ENCODE measurements at places on chromosomes 6 and 20. TPM values are rescaled to one million over a fixed set of nuclear protein-coding genes. Genes with fewer than 3 reads are reported as not detected.

The ABCC10 gene
- 21.8 TPM for total RNA-seq

GRCh38 chr6:113112086-113112485, 745.1 kb upstream of the MARCKS start:
- H3K4me1 ChIP-seq, result no peaks in the 10 kb centered on the region
- no peaks in the 10 kb centered on the region for H3K27me3 ChIP-seq
- H3K27ac ChIP-seq, result no peak overlapping the region
- DNase-seq, result no peak
- no peak overlapping the region for H3K4me3 ChIP-seq
- no peaks in the 10 kb centered on the region for H3K36me3 ChIP-seq

The CCN6 gene
- not detected for total RNA-seq

DNA sequence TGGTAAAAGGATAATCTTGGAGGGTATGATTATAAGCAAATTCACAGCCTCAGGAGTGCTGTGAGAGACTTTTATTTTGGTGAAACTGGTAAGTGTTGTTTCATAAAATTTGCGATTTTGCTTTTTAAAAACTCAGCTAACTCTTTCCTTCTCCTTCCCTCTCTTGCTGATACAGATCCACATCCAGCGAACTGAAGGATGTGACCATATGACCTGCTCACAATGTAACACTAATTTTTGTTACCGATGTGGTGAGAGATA, 77.2 kb upstream of the TPD52L1 start:
- H3K27me3 ChIP-seq, result no peaks in the 10 kb centered on the region
- DNase-seq, result no peak
- H3K4me1 ChIP-seq, result no peaks in the 10 kb centered on the region
- peaks cover 3% of the 10 kb centered on the region for H3K36me3 ChIP-seq
- no peak overlapping the region for H3K27ac ChIP-seq
- no peak overlapping the region for H3K4me3 ChIP-seq

The ADIG gene
- not detected for total RNA-seq

The ZBP1 gene
- 0.33 TPM for total RNA-seq

- H3K27ac ChIP-seq, result no peak overlapping the region
These were observed 323.1 kb downstream of the HDGFL1 start for GRCh38 chr6:22892452-22892851.

DNA sequence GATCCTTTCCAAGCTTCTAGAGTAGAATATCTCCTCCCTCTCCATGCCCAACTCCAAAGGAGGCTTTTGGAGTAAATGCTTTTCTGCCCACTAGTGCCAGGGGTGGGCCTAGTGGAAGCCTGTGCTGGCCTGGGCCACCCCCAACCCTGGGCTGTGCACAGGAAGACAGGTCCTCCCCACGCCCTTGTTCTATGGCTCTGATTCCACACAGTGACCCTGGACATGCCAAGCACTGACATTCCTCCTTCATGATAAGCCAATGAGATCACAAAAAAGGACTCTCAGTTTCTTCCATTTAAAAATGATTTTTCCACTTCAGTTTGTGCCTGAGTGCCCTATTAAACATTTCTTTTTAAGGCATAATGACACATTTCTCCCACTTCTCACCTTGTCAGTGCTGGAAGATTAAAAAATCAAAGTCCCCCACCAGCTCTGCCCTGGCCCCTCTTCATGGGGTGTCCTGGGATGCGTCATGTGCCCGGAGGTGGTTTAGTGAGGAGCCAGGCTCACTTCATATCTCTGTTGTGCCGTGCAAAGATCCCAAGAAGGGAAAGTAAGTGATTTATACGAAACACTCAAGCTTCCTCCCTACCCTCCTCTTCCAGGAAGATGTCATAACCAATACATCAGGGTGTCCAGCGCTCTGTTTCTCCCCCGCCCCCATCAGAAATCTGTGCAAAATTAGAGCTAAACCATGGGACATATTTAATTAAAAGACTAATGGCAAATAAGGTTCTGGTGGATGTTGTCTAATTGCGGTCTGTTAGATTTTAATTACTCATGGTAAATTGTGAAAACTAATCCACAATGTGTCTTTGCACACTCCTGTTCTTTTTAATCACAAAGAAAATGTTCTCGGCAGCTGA, 255.0 kb downstream of the NRN1 start:
- H3K36me3 ChIP-seq, result no peaks in the 10 kb centered on the region
- no peak for DNase-seq
- H3K4me3 ChIP-seq, result no peak overlapping the region
- no peak overlapping the region for H3K27ac ChIP-seq
- no peaks in the 10 kb centered on the region for H3K4me1 ChIP-seq

The GABRR2 gene
- total RNA-seq, result 0.67 TPM

The CALHM4 gene
- not detected for total RNA-seq

The JAG1 gene
- total RNA-seq, result 41.2 TPM

GRCh38 chr20:63587776-63588591, 13.9 kb upstream of the HELZ2 start:
- no peak for DNase-seq
- no peaks in the 10 kb centered on the region for H3K27me3 ChIP-seq
- H3K27ac ChIP-seq, result no peak overlapping the region
- no peaks in the 10 kb centered on the region for H3K4me1 ChIP-seq
- H3K36me3 ChIP-seq, result peaks cover 39% of the 10 kb centered on the region

DNA sequence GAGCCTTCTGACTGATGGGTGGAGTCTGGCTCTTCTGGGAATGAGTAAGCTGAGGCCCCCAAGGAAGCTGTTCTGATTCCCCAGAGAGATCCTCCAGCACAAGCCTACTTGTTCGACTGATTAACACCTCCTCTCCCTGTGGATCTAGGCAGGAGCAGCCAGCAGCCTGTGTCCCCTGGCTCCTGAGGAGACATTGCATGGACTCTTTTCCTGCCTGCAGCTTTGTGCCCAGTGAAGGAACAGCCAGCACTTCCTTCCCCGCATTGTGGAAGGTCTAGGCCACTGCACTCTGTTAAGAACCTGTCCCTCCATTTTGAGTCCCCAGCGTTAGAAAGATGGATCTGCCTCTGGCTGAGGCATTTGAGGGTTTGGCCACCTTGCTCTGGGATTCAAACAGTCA, 29.1 kb downstream of the LRFN2 start:
- H3K4me3 ChIP-seq, result no peak overlapping the region
- no peak overlapping the region for H3K27ac ChIP-seq
- H3K4me1 ChIP-seq, result peaks cover 16% of the 10 kb centered on the region
- H3K27me3 ChIP-seq, result no peaks in the 10 kb centered on the region

- no peak for DNase-seq
- H3K4me3 ChIP-seq, result no peak overlapping the region
- no peak overlapping the region for H3K27ac ChIP-seq
- no peaks in the 10 kb centered on the region for H3K27me3 ChIP-seq
These were observed 9.5 kb downstream of the SEMG2 start for GRCh38 chr20:45230631-45231030.

The BPI gene
- total RNA-seq, result 0.40 TPM

The WFDC10B gene
- not detected for total RNA-seq

- H3K4me3 ChIP-seq, result no peak within 1 kb of the TSS
- H3K27ac ChIP-seq, result no peak within 1 kb of the TSS
- DNase-seq, result no peak
- H3K27me3 ChIP-seq, result no peaks in the 10 kb centered on the region
- H3K4me1 ChIP-seq, result peaks cover 6% of the 10 kb centered on the region
These were observed at the start of gene ENPP3 for GRCh38 chr6:131636880-131637792. ENPP3 (plus strand) TSS chr6:131637302; CDS start chr6:131637385, 83 bp downstream.

DNA sequence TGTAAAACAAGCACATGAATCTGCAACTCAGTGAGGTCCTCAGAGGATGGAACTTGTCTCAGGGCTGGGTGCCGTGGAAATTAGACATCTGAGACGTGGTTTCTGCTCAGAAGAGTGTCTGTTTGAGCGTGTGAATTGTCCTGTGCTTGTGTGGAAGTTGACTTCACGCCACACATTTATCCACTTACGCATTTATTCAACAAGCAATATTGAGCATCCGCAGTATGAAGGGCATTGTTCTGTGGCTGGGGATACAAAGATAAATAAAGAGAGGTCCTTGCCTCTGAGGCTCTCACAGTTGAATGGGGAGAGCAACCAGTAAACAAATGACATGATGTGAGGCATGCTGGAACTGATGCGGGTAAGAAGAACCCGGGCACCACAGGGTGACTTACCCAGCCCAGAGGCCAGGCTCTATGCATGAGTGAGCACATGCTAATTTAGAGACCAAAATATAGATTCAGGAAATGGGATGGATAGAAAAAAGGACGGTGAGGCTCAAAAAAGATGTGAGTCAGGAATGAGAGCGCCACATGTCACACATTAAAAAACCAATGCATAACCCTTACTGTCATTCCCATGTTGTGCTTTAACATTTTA, 60.4 kb downstream of the SOBP start:
- DNase-seq, result no peak
- no peaks in the 10 kb centered on the region for H3K4me1 ChIP-seq
- H3K27ac ChIP-seq, result no peak overlapping the region
- H3K27me3 ChIP-seq, result no peaks in the 10 kb centered on the region

GRCh38 chr20:1383623-1384404, 9.0 kb downstream of the FKBP1A start:
- peak; percentile 81 for DNase-seq
- H3K27me3 ChIP-seq, result no peaks in the 10 kb centered on the region
- peak overlapping the region; percentile 69 for H3K27ac ChIP-seq
- H3K4me3 ChIP-seq, result no peak overlapping the region
- peaks cover 96% of the 10 kb centered on the region for H3K4me1 ChIP-seq

- H3K4me3 ChIP-seq, result no peak overlapping the region
- no peaks in the 10 kb centered on the region for H3K36me3 ChIP-seq
- no peak overlapping the region for H3K27ac ChIP-seq
These were observed 27.3 kb upstream of the HBS1L start for GRCh38 chr6:135081966-135082365.

GRCh38 chr6:68994521-68994920, 359.4 kb downstream of the ADGRB3 start:
- no peaks in the 10 kb centered on the region for H3K4me1 ChIP-seq
- no peak for DNase-seq
- no peak overlapping the region for H3K4me3 ChIP-seq
- H3K36me3 ChIP-seq, result no peaks in the 10 kb centered on the region
- H3K27ac ChIP-seq, result no peak overlapping the region

DNA sequence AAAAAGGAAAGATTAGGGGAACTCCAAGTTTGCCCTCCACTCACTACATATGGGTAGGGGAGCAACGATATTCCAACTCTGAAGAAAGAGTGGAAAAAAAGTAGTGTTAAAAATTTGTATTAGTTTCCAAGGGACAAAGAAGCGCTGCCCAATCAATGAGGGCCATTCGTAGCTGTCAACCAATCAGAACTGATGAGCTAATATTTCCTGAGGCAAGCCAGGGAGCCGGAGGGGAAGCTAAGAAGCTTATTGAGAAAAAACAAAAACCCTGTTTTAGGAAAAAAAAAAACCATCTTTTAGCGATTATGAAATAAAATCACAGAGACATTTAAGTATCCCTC, 59.5 kb downstream of the TRIM38 start:
- H3K27me3 ChIP-seq, result no peaks in the 10 kb centered on the region
- no peak overlapping the region for H3K4me3 ChIP-seq
- peak overlapping the region; percentile 97 for H3K27ac ChIP-seq

The PARD6B gene
- total RNA-seq, result 18.0 TPM

DNA sequence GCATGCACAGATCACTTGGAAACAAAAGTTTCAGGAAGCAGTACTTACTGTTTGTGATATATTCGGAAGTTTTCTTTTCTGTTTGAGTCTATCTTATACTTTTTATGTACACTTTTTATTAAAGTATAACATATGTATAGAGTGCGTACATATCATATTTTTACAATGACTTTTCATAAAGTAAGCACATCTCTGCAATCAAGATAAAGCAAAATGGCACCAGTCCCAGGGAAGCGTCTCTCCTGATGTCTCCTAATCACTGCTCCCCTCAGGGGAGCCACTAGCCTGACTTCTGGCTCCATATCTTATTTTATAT, 26.3 kb downstream of the CDS2 start:
- H3K4me3 ChIP-seq, result no peak overlapping the region
- DNase-seq, result no peak

GRCh38 chr6:160750276-160750689, 48.2 kb downstream of the PLG start:
- H3K27ac ChIP-seq, result no peak overlapping the region
- no peak for DNase-seq
- H3K36me3 ChIP-seq, result no peaks in the 10 kb centered on the region
- no peaks in the 10 kb centered on the region for H3K4me1 ChIP-seq

The VWA7 gene
- total RNA-seq, result 4.0 TPM

The EFCAB8 gene
- total RNA-seq, result not detected

DNA sequence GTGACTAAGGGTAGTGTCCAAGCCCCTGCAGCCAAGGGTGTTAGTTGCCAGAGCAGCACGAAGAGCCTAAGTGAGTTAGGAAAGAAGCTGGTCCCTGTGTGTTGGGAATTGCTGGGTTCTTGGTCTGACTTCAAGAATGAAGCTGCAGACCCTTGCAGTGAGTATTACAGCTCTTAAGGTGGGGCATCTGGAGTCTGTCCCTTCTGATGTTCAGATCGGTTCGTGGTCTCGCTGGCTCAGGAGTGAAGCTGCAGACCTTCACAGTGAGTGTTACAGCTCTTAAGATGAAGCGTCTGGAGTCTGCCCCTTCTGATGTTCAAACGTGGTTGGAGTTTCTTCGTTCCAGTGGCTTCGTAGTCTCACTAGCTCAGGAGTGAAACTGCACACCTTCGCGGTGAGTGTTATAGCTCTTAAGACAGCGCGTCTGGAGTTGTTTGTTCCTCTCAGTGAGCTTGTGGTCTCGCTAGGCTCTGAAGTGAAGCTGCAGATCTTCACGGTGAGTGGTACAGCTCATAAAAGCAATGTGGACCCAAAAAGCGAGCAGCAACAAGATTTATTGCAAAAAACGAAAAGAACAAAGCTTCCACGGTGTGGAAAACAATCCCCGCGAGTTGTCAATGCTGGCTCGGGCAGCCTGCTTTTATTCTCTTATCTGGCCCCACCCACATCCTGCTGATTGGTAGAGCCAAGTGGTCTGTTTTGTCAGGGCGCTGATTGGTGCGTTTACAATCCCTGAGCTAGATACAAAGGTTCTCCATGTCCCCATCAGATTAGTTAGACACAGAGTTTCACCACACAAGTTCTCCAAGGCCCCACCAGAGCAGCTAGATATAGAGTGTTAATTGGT, 31.8 kb downstream of the PXDC1 start:
- H3K4me3 ChIP-seq, result no peak overlapping the region
- H3K4me1 ChIP-seq, result peaks cover 10% of the 10 kb centered on the region
- peaks cover 17% of the 10 kb centered on the region for H3K36me3 ChIP-seq

The NOX3 gene
- not detected for total RNA-seq

GRCh38 chr6:160931378-160932310, 59.9 kb upstream of the MAP3K4 start:
- peaks cover 9% of the 10 kb centered on the region for H3K4me1 ChIP-seq
- no peak for DNase-seq
- H3K27ac ChIP-seq, result no peak overlapping the region
- H3K36me3 ChIP-seq, result no peaks in the 10 kb centered on the region
- no peak overlapping the region for H3K4me3 ChIP-seq

The HLA-DMB gene
- total RNA-seq, result 55.0 TPM

The HMGCLL1 gene
- 2.1 TPM for total RNA-seq

The WDR46 gene
- 46.0 TPM for total RNA-seq

DNA sequence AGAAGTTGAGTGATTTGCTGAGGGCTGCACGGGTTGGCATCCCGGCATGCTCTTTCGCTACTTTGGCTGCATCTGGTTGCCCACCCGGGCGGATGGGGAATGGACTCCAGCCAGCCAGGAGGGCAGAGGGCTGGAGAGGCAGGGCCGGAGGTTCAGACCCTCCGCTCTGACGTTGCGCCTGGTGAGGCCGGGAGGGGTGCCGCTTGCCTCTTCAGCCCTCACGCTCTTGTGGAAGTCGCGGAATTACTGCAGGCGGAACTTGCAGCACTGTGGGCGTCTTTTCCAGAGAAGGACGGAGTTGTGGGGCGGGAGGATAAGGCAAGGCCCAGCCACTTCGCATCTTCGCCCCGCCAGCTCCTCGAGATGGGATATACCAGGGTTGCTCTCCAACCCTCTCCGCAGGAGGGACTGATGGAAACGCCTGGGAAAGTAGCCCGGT, 656 bp downstream of the RTEL1 start:
- no peaks in the 10 kb centered on the region for H3K27me3 ChIP-seq
- peak overlapping the region; percentile 80 for H3K4me3 ChIP-seq
- no peak for DNase-seq

The FOXQ1 gene
- 0.45 TPM for total RNA-seq

All from thyroid gland (tissue), 4 donors.